ENCODE measurements at places on chromosomes 2 and 18.

DNA sequence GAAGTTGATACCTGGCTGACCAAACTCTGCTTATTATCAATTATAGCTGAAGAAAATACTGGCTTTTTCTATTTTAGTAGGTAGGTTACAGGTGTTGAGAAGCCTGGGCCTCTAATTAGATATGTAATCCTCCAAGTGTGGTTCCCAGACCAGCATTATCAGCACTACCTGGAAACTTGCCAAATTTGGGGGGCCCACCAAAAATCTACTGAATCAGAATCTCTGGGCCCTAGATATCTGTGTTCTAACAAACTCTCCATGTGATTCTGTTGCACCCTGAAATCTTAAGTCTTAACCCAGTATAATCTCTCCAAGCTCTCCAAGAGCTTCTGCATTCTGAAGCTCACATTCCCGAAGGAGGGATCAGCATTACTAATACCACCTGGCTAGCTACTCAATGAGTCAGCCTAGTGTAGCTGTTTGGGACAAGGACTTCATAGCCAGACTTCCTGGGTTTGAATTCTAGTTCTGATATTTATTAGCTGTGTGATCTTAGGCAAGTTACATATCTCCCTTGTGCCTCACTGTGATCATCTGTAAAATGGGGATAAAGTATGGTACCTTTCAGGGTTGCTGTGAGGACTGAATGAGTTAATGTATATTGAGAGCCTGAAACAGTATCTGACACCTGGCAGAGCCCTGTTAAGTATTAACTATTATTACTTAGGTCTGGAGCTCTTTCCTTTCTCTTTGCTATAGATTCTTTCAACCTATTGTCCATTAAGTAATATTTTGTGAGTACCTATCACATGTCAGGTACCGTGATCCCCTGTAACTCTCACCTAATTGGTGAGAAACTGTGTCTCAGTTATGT lies 94.1 kb upstream of the CD302 start:
- DNase-seq: peak; percentile 66

DNA sequence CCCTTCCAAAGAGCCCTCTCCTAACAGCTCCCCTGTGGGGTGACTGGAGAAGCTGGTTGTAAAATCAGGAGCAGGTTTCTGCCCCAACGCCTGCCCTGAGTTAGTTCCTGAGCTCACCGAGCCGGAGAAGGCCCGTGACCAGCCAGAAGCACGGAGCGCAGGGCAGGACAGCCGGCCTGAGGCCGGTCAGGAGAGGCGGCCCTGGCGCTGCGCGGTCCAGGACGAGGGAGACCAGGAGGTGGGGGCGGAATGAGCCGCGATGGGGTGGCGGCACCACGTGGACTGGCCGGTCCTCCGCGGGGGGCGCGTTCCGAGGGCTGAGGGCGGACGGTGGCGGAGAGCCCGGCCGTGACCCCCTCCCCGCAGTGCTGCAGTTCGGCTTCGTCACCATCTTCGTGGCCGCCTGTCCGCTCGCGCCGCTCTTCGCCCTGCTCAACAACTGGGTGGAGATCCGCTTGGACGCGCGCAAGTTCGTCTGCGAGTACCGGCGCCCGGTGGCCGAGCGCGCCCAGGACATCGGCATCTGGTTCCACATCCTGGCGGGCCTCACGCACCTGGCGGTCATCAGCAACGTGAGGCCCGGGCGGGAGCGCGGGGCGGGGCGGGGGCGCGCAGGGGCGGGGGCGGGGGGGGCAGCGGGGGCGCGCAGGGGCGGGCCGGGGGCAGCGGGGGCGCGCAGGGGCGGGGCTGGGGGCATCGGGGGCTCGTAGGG lies 29.0 kb downstream of the ANO7 start:
- DNase-seq: peak; percentile 88

DNA sequence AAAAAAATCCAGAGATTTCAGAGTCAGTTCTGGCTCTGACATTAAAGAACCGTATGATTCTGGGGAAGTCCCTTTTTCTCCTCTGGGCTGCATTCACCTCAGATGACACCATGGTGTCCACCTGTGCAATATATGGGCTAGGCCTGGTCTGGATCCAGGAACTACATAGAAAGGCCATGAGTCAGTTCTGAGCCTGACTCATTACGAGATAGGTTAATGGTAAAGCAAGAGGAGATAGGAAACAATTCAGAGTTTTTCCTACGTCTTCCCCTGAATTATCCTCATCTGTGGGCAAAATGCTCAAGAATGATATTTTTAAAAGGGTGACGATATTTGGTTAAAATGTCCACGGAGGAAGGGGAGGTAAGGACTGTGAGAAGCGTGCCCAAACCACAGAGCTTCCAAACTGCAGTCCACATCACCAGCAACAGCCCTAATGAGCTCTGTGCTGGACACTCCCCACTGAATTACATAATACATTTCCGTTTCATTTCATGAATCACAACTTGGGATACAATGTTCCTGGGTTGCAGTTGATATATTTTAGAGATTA lies 180.1 kb upstream of the OSR1 start:
- DNase-seq: peak; percentile 89

GRCh38 chr2:6800553-6800952 lies 65.2 kb downstream of the CMPK2 start:
- no peak for DNase-seq

- peak; percentile 40 for DNase-seq
These were observed 87.3 kb downstream of the BABAM2 start for GRCh38 chr2:27977731-27978312.

DNA sequence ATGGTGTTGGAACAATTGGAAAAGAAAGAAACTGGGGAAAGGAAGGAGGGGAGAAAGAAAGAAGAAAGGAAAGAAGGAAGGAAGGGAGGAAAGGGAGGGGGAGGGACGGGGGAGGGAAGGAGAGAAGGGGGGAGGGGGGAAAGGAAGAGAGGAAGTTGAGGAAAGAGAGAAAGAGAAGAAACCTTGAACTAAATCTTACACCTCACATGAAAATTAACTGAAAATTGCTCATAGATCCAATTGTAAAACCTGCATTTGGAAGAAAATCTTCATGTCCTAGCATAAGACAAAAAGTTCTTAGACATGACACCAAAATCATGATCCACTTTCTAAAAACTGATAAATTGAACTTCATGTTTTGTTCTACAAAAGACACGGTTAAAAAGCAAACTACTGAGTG lies 163.8 kb downstream of the EXOC6B start:
- no peak for DNase-seq

DNA sequence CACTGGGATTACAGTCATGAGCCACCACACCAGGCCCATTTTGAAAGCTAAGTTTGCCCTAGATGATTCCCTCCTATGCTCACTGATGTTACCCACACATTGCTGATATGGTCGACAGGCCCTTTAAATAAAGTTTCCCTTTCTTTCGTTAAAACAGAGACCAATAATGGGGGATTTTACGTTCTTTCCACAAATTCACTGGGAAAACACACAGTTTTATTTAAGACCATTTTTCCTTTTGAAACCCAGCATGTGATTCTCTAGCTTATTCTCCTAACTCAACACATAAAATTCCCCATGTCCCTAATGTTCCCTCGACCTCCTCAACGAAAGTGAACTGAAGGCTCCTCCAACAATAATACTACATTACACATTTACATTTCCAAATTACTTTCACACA lies 223.2 kb downstream of the ANAPC1 start:
- no peak for DNase-seq

- peak; percentile 38 for DNase-seq
These were observed 51.1 kb downstream of the CTIF start for GRCh38 chr18:48589797-48590519.

DNA sequence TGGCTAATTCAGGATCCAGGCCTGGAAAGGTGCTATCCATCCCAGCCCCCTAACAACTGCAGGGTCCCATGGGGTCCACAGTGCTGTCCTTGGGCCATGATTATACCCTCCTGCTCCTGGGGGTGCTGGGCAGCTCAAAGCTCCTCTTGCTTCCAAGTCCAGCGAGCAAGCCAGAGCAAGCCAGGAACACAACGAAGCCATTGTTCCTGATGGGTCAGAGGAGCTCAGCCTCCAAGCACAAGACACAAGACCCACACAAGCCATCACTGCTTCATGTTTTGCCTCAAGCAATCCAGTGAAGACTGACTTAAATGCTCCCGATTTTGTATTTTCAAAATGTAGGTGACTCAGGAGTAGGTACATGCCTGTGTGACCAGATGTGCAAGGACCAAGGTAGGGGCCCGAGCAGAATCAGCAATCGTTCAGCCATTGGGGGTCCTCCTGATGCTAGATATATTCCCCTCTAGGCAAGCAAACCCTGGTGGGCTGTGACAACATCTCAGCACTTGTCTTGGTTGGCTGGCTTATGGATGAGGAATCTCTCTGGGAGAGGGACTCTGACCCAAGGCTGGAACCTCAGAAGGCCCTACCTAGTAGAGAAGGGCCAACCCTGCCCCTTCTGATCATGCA lies 90.8 kb downstream of the EPAS1 start:
- DNase-seq: no peak

- DNase-seq: no peak
These were observed 282.3 kb downstream of the PID1 start for GRCh38 chr2:228988786-228989185.

GRCh38 chr2:202116691-202117090 lies 43.6 kb downstream of the KIAA2012 start:
- no peak for DNase-seq

- DNase-seq: no peak
These were observed 360.5 kb downstream of the SOX11 start for GRCh38 chr2:6052649-6053048.

GRCh38 chr2:79370976-79371538 lies 141.8 kb upstream of the CTNNA2 start:
- DNase-seq: no peak

DNA sequence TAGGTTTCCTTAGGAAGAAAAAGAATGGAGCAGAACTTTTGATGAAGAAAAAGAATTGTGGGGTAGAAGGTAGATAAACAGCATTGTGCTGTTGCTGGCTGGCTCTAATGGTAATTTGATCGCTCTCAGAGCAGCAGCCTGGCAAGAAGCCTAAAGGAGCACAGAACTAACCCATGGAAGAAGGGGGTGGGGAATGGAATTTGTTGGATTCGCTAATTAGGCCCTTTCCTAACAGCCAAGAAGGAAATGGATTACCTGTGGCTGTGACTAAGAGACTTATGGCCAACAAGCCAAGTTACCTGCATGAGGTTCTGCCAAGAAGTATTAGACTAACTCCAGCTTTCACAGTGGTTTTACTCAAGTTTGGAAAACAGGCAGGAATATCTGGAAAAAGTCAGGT lies 210.6 kb downstream of the IKZF2 start:
- peak; percentile 30 for DNase-seq

DNA sequence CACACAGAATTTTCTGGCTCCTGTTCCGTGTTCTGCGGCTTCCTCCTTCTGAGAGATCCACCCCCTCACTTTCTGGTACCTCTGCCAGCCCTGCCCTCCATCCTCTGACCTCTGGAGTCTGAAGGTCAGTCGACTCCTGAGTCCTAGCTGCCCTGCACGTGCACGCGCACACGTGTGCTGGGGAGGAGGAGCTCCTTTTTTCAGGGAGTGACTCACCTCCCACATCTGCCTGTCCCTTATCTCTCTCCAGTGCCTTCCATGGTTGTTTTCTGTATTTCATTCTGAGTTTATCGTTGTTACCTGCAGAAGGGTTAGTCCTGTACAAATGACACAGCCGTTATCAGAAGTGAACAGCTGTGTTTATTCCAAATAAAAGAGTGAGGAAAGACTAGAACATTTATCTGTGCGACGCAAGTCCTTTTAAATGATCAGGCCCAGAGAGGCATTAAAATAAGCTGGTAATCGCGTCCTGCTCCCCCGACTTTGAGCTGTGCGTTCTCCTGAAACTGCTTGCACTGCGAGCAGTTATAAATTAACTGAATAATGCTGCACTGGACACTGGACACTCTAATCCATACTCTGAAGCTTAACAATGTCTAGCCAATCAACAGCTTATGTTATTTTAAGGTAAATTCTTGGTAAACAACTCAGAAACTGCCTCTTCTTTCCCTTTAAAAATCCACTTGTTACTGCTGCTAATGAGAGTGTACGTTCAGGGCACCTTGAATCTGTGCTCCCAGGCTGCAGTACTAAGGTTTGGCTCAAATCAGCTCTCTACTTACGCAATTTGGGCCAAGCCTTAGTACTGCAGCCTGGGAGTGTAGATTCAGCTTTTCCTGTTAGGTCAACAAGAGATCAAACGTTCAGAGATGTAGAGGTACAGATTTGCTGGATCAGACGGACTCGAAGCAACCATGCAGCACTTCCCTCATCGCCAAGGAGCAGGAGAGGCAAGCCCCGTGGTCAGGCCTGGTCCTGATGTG lies 72.5 kb downstream of the GALR1 start:
- DNase-seq: no peak

DNA sequence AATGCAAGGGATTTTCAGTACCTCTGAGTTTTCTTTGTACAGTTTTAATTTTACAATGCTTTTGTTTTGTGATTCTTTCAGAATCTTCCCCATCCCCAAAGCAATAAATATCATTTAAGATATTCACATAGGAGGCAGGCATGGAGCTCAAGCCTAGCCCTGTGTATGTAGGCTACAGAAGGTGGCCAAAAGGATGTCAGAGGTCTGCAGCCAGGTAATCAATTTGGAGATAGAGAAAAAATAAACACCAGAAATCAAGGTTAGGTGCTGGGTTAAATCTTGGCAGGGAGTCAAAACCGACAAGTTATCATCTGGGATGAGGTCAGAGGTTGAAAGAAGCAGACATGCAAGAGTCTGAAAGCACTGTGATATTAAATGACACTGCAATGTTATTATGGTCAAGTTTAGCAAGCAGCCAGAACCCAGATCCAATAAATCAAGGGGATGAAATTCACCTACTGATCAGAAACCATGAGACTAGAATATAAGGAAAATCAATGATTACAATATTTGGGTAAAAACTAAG lies 45.1 kb upstream of the LRP1B start:
- no peak for DNase-seq

DNA sequence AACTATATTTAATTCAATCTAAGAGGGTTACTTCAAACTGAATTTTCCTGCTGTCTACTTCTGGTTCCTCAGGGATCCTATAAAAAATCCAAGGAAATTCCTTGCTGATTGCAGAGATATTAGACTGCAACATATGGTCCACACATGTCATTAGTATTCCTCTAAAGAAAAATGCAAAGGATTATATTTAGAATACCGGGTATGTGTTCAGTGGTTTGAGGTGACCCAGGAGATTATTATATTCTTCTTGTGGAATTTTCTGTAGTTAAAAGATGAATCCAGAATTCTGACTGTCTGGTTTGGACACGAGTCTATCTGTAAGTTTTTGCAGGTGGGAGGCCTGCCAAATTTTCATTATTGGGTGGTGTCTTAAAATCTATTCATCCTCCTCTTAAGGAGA lies 18.2 kb downstream of the HOXD1 start:
- no peak for DNase-seq

DNA sequence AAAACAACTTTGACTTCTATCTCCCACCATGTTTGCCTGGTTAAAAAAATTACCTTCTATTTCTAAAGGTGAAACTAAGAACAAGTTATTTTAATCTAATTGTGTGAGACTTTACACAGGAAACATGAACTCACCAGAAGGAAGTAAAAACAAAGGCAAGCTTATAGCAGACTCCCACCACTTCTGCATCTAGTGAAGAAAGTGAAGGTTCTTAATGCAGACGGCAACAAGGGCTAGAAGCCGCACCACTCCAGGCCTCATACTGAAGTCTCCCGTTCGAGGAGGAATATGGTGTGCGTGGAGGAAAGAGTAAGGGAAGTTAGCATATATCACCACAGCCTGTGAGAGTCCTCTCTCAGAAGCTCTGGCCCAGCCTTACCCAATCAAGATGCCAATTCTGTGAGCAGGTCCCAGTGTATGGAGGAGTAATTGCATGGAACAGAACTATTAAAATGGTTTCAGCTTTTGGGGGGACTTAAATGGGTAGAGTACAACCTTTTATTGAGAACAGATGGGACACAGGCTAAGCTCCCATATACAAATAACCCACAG lies 958.7 kb downstream of the BCL11A start:
- DNase-seq: no peak
